ENCODE measurements at places on chromosomes 2 and 18.

DNA sequence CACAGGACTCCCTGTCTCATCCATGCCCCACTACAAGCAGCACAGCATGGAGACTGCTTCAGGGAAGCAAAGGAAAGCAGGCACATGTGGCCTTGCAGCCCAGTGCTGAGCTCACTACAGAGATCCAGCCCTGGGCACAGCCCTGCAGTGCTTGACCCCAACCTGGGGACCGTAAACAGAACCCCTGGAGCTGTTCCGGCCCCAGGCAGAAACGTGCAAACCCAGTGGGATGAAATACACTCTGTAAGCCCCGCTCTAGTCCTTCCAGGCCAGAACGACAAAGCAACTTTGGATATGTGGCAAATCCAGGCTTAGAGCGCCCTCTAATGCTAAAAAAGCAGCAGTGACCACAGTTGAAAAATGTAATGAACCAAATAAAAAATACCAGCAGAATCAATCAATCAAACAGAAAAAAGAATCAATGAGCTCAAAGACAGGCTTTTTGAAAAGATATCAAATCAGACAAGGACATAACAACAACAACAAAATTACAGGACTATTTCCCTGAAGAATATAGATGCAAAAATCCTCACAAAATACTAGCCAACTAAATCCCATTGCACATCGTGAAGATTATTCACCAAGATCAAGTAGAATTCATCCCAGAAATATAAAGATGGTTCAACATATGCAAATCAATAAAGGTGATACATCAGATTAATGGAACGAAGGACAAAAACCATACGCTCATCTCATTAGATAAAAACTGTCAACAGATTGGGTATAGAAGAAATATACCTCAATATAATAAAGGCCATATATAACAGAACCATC lies 45.6 kb downstream of the ZNF519 start:
- no peak for DNase-seq

GRCh38 chr2:179664972-179665812 lies 196.2 kb downstream of the ZNF385B start:
- no peak for DNase-seq

DNA sequence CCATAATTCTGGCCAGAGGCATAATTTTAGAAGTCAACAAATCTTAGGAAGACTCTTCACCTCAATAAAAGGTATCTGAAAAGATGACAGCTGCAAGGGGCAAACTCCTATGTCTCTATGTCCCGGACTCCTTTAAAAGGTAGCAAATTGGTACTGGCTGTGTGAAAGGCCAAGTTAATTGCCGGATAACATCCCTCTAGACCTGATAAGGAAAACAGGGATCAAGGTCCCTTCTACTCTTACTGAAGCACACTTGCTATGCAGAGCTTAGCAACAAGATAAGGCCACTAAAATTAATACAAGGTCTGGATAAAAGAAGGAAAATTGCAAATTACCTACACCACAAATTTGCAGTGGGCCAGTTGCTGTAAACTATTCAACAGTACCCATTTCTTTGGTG lies 141.0 kb upstream of the EPC2 start:
- no peak for DNase-seq

DNA sequence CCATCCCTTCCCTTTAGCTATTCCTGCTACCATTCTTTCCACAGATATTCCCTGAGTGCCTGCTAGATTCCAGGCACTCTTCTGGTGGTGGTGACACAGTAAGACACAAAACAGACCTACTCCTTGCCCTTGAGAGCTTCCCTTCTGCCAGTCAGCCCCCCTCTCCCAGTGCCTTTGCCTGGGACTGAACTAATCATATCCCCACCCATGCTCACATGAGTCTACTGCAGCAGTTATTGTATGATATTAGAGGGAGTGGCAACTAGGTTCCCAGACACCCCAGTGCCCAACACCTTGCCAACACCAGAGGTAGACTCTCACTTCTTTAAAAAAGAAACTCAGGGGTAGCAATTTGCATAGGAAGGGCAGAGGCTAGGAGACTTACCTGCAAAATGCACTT lies 7.2 kb upstream of the LBH start:
- no peak for DNase-seq

GRCh38 chr2:148684507-148684906 lies 40.0 kb downstream of the EPC2 start:
- DNase-seq = no peak

GRCh38 chr2:235640926-235641723 lies 147.3 kb downstream of the AGAP1 start:
- DNase-seq = no peak

- no peak for DNase-seq
These were observed 28.6 kb downstream of the GREB1 start for GRCh38 chr2:11562476-11562875.

- DNase-seq = no peak
These were observed 59.2 kb downstream of the PIEZO2 start for GRCh38 chr18:11089931-11090715.

GRCh38 chr2:173043897-173044519 lies 31.6 kb upstream of the MAP3K20 start:
- no peak for DNase-seq

DNA sequence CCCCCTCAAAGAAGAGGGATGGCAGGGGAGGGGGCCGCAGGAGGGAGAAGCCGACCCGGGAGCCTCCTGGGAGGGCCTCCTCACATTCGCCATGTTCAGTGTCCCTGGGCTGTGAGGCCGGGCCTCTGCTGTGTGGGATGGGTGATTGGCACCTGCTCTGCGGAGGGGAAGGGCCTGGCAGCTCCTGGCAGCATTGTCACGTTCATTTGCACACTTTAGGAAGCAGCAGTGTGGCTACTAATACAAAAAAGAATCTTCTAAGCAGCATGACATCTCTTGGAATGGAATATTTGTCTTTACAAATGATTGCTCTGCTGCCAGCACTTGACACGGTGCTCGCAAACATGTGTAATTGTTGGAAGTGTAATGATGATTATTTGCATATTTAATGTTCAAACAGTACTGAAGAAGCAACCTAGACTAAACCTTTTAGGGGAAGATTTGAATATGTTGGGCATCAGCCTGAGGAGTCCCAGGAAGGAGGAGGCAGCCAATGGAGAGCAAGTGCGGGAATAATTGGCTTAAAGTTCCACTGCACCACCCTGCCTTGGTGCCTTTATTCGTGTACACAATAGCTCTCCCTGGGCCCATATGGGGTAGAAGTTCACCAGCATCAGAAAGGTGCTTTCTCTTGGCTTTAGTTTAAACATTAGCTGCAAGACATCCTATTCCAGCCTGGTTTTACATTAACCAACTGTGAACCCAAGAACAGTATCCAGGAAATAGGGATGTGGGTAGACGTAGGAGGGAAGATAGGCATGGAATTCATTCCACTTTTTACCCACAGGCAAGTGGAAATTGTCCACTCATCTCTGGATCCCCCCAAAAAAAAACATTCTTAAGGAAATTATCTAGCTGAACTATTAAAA lies 404.9 kb downstream of the TMEM182 start:
- DNase-seq = no peak

- DNase-seq = no peak
These were observed 54.5 kb downstream of the PARD6G start for GRCh38 chr18:80192653-80193385.

- no peak for DNase-seq
These were observed 137.4 kb downstream of the AKAIN1 start for GRCh38 chr18:5059696-5060032.

GRCh38 chr2:43455731-43456642 lies 139.9 kb downstream of the THADA start:
- no peak for DNase-seq

DNA sequence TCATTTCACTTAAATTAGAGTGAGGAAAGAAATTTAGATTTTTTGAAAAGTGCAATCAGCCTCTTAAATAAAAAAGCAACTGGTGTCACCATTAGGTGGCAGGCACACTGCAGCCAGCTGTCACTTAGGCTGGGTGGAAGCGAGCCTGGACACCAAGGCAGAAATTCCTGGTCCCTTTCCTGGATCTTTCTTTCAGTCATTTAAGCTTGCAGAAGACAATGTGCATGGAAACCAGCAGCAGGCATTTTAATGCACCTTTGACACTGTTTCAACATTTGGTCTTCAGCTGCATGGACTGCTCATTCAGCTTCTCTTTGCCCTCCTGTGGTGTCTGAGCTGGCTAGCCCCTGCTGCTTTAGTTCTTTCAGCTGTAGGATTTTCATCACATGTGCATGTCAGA lies 61.0 kb downstream of the AQP4 start:
- DNase-seq = no peak

DNA sequence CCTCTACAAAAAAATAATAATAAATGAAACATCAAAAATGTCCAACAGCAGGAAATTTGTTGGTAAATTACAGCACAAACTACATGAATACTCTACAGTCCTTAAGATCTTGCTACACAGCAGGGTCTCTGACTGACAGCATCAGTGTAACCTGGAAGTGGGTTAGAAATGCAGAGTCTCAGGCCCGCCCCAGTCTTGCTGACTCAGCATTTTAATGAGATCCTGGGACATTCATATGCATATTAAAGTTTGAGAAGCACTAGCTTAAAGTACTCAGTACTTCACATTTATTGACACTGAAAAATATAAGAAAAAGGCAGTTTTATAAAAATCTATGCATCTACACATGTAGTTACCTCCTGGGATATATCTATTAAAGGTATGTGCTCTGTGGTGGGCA lies 21.7 kb downstream of the ST3GAL5 start:
- no peak for DNase-seq

- no peak for DNase-seq
These were observed 421 bp upstream of the FAM171B start for GRCh38 chr2:186693446-186693832.

DNA sequence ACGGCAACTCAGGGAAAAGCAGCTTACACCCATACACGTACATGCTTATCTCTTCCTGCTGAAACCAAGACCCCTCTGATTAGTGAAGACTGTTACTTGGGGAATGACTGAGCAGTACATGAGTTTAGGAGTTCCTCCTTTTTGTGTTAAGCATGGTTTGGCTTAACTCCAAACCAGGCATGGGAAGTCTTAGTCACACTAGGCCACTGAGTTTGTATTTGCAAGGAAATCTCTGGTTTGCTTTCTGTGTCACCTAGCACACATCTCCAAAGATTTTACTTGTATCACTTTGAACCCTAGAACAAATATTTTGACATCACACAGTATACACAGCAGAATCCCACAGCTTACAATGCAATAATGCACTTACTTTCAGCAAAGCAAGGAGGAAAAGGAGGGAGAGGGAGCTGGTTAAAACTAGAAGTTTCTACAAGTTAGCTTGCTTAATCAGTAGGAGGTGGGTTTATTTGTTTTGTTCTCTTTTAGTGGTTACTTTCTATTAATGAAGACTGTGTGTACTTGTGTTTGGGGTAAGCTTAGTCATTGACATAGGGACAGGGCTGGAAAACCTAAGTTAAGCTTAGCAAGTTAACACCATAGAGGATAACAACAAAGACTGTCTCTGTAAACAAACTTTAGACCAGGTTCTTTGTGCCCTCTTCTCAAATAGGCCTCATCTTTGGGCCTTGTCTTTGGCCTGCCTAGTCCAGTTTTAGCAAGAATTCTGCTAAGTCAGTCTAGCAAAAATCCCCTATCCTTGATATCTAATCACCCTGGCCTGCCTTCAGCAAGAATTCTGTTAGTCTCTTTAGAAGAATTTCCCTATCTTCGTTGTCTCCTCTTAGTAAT lies 219.4 kb downstream of the MREG start:
- no peak for DNase-seq

GRCh38 chr2:73076701-73077423 lies 5.3 kb upstream of the SFXN5 start:
- DNase-seq = no peak

DNA sequence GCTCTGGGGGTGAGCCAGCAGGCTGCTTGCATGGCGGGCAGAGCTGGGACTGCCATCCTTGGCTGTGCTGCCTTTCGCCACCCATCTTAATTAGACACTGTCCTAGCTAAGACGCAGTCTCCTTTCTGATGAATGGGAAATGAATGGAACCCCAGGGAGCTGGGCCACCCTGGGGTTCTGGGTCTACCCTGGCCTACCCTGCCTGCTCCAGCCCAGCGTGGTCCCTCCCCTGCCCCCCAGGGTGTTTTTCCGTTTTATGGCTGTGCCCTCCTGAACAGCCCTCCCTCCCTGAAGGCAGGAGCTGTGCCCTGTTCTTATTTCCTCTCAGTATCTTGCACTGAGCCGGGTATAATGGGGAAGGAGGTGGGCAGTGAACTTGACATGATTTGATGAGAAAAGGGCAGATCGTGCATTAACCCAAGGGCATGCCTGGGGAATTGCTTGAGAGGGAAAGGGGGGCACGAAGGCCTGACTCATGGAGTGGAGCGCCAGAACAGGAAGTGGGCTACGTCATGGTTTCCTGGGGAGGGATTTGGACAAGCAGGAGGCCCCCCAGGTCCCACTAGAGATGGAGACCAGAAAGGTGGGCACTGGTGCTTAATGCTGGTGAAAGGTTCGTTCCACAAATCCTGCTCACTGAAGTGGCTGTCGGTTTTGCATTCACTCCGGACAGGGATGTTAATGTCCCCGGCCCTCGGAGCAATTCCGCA lies 165.0 kb downstream of the KLHL29 start:
- DNase-seq = no peak

- DNase-seq = no peak
These were observed 1.7 kb upstream of the PKDCC start for GRCh38 chr2:42045848-42046748.

DNA sequence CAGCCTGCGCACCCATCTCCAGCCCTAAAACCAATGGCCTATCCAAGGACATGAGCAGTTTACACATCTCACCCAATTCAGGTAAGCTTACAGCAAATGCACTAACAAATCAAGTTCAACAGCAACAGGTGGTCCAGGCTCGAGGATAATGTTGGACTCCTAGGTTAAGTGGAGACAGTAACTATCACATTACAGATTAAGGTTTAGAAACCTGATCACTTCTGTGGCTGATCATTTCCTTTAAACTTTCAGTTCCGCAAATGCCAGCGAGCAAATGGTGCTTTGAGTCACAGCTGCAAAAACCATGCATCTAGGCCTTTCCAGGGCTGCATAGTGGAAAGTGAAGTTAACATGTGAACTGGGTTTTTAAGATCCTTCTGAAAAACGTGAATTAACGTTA lies 259.4 kb downstream of the GBX2 start:
- no peak for DNase-seq

GRCh38 chr2:69964353-69964841 lies 3.0 kb upstream of the ASPRV1 start:
- DNase-seq = no peak

GRCh38 chr18:13320891-13321425 lies 102.4 kb downstream of the LDLRAD4 start:
- no peak for DNase-seq

DNA sequence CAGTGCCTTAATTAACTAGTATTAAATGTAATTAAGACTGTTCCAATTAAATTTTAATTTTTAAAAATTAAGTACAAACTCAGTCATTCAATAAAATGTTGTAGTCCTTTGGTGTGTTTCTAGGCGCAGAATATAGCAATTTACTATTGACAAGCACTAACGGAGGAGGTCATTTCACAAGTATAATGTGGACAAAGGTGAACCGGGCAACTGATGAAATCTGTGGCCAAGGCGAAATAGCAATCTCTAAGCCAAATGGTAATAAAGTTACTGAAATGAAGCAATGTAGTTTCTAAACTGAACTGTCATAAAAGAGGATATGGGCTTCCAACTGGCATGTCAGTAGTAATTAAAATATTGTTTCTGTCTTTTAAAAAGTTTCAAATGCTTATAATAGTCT lies 27.5 kb downstream of the FIGN start:
- DNase-seq = no peak

Measured in memory B cell (primary cell).